A172 (cell line): ENCODE measurements at places on chromosomes 7 and 10. TPM values are rescaled to one million over a fixed set of nuclear protein-coding genes. Genes with fewer than 3 reads are reported as not detected.

- peak; percentile 74 for DNase-seq
Measured at GRCh38 chr10:114917927-114918672, 19.9 kb upstream of the TRUB1 start.

GRCh38 chr10:91798649-91799611, 704 bp downstream of the TNKS2 start:
- DNase-seq, result peak; percentile 54

ZFYVE27 gene
- 22.4 and 25.6 TPM in 2 replicates for total RNA-seq

DNA sequence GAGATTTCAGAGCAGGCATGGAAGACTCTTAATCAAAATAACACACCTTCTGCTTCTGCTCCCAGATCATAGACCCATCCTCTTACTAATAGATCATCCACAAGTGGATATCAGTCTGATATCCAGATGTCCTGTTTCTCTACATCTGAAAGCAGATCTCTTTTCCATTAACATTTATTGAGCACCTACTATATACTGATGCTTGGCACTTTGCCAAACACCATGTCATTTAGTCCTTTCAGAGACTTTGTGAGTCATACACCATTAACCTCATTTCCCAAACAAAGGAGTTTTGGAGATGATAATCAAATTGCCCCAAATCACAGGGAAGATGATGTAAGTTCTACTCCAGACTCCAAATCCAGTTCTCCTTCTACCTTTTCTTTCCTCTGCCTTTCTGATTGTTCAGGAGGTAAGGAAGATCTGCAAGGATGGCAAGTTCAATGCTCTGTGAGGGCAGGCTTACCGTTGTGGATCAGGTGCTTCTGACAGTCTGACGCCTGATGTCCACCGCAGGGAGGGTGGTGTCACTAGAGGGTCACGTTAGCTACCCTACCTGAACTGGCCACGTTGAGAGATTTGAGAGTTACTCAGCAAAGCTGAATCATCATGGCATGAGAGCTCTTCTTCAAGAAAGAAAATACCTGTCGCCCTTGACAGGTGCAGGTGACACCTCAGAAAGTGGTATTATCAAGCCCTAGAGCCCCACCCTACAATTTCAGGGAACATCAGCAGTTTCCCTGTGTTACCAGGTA, 269.6 kb upstream of the ZMIZ1 start:
- no peak for DNase-seq

- peak; percentile 74 for DNase-seq
Measured at GRCh38 chr10:7311218-7311849, 99.5 kb downstream of the SFMBT2 start.
